ENCODE measurements at places on chromosomes 12 and 14.

DNA sequence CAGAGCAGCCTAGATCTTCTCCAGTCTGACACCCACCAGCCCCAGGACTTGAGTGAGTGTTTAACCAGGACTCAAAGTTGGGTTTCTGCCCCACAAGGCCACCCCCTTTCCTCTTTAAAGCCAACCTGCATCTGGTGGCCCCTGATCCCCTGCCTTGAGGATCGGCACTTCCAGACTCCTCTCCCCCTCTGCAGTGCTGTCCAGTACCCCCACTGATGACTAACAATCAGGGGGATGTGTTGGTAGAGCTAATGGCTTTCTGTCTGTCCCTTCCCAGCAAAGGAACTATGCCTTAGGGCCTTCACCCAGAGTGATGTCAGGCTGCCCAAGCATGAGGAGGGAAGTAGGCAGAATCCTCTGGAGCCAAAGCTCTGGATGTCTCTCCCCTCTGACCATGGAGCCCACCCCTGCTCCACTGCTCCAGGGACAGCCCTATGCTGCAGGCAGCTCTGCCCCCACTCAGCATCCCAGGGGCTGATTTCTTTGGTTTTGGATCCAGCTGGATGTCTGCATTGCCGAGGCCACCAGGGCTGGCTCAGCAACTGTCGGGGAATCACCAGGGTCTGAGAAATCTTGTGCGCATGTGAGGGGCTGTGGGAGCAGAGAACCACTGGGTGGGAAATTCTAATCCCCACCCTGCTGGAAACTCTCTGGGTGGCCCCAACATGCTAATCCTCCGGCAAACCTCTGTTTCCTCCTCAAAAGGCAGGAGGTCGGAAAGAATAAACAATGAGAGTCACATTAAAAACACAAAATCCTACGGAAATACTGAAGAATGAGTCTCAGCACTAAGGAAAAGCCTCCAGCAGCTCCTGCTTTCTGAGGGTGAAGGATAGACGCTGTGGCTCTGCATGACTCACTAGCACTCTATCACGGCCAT, 42.9 kb downstream of the DAD1 start:
- DNase-seq, result no peak

DNA sequence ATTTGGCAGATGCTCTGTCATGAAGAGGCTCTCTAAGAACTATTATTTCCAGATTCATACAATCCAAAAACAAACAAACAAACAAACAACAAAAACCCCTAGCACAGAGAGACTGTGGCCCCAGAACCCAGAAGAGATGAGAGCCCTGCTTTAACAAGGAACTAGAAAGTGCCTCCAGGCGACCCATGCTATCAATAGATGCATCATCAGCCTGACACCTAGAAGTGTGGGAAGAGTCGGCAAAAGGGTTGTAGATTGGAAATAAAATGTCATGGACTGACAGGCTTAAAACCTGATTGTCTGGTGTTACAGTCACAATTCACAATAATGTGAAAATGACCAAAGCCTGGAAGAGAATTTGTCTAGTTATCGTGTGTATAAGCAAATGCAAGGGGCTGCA, 50.6 kb upstream of the FLRT2 start:
- no peak for DNase-seq

- no peak for DNase-seq
Measured at GRCh38 chr12:99380701-99381100, 266.9 kb upstream of the GARIN6 start.

GRCh38 chr12:102351322-102351721, 129.0 kb downstream of the IGF1 start:
- no peak for DNase-seq

DNA sequence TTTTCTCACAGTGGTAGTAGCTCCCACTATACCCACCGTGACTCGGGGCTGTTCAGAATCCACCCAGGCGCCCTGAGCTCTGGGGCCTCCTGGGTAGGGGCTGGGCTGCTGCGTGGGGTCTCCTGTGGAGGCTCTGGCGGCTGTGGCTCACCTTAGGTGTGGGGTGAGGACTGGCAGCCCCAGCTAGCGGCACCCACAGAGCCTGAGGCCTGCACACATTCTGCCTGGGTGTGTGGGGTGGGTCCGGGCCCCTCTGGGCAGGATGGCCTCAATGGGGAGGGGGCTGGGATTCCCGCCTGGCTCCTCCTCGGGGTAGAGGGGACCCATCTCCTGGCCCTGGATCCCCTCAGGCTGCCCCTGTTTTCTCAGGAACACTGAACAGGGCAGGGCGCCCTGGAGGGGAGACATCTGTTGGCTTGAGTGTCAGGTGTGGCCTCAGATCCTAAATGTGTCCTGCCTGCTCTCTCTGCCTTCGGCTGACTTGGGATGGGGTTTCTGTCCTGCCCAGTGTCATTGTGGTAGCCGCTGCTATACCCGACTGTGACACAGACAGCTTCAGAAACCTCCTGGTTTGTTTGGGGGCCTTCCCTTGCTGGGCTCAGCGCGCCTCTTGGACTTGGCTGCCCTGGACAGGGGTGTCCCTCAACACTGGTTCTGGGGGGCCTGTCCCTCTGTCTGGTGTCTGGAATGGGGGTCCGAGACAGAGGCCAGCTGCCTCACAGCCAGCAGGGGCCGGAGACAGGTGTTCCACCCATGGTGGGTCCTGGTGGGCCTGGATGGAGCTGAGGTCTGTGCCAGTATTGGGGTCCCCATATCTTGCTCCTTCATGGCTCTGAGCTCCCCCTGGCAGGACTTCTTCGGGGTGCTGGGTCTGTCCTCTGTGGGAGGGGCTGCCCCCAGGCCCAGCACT, 354.9 kb downstream of the TMEM121 start:
- DNase-seq, result no peak

GRCh38 chr14:48622980-48623379, 947.6 kb upstream of the MDGA2 start:
- no peak for DNase-seq

GRCh38 chr12:19277711-19278110, 148.2 kb downstream of the PLEKHA5 start:
- DNase-seq, result no peak

DNA sequence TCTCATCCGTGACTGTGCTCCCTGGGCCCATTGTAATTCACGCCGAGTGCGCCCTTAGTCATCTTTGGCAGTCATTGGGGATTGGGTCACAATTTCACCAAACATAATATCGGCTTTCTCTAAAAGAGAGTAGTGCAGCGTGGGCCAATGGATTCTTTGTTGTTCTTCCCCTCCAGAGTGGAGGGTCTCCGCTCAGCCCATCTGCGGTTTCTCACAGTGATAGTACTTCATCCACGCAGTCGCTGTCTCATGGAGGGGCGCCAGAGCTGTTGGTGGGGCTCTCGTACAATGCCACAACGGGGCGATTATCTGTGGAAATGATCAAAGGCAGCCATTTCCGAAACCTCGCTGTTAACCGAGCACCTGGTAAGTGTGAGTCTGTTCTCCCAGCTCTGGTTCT, 321.8 kb downstream of the SNAPC1 start:
- no peak for DNase-seq

DNA sequence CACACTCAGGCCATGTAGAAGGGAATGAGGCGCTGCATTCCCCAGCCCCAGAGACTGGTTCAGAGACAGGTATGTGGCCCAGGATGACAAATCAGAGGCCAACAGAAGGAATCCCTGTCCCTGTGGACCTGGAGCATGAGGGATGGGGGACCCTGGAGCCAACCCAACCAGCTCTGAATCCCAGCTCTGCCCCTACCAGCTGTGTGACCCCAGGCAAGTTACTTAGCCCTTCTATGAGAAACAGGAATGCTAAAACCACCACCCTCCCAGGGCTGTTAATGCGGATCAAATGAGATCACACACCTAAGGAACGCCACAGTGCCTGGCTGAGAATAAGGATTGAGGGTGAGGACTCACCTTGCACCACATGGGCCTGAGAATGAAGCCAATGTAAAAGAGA, 15.6 kb downstream of the ITPK1 start:
- DNase-seq, result no peak
